ENCODE measurements at places on chromosomes 2 and 18.

GRCh38 chr18:42513441-42513840, 558.4 kb downstream of the PIK3C3 start:
- no peak for DNase-seq

DNA sequence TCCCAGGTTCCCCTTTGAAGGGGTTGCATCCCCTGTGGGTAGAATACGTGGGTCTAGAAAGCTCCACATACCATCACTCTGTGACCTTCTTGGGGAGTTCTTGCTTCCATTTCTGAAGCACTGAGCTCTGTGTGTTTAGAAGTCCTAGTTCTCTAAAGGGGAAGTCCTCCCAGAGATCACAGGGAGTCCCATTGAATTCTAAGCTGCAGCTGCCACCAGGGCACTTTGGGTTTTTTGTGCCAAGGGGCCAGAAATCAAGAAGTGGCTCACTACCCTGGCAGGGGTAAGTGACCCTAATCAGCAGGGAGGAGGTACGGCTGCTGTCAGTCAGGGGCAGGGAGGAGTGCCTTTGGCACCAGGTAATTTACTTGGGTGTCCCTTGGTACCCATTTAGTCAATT, 70.9 kb downstream of the EHD3 start:
- DNase-seq, result no peak

- DNase-seq, result no peak
Measured at GRCh38 chr2:120239488-120240287, 13.0 kb upstream of the RALB start.

GRCh38 chr2:114248648-114249047, 193.8 kb upstream of the DPP10 start:
- no peak for DNase-seq

DNA sequence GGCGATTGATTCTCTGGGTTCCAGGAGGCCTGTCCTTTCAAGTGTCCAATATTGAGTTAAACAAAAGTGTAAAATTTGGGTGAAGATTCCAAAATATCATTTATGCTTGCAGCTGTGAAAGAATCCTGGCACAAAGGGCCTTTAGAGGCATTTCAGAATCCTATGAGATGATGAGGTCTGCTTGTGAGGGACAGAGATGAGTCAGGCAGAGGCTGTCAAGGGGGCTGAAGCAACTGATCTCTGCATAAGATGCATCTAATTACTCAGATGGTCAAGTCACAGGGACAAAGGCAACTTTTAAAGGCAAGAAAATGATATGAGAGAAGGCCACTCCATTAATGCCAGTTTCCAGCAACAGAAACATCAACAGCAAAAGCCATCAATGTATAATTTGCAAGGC, 78.8 kb downstream of the FHOD3 start:
- no peak for DNase-seq

DNA sequence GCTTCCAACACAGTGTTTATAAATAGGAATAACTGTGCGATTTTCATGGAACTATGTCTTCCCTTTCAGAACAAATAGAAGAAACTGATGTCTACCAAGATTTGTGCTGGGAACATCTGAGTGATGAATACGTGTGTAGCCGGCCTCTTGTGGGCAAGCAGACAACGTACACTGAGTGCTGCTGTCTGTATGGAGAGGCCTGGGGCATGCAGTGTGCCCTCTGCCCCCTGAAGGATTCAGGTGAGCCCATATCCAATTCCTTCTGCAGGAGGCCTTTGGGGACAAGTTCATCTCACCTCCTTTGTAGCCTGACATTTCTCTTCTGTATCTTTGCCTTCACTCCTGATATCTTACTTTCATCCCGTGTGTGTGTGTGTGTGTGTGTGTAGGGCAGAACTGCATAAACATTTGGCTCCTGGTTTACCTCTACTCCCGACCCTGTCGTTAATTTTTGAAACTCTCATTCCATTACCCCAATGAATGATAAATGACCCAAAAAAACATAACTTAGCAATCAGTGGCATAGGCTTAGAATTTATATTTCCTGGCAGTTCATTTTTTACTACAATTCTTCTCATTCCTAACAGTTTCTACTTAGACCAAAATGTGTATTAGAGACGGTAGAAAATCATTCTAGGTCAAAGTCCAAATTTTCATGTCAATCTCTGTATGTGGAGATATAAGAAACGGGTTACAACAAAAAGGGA, 111.0 kb upstream of the RASGRP3 start:
- no peak for DNase-seq

GRCh38 chr2:11717623-11718022, 28.8 kb upstream of the LPIN1 start:
- no peak for DNase-seq

DNA sequence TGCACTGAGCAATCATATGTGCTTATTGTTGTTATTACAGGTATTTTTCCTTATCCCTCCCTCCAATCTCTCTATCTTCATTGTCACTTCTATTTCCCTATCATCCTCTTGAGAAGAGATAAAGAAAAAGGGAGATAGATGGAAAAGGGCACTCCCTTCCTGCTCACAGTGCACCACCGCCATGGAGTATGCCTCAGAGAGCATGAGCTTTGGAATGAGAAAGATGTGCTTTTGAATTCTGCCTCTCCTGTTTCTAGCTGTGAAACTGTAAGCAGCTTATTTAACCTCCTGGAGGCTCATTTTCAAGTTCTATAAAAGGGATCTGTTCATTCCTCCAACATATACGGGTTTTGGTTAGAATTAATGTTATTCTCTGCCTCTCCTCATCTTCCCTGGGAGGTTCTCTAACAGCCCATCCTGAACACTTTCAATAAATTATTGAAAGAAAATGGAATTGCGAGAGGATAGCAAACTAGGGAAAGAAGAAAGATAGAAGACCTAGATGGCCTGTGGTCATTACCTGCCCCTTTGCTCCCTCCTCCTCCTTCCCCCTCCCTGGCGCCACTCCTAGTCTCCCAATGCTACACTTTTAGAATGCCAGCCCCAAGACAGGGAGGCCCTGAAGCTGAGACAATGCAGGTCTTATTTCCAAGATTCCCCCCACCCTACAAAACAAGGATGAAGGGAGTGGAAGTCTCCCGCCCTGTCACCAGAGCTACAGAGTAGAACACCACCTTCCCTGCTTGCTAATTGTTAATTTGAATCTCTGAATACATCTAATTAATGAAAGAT, 37.8 kb downstream of the FIGN start:
- no peak for DNase-seq

- no peak for DNase-seq
Measured at GRCh38 chr2:73730810-73731209, 6.3 kb downstream of the TPRKB start.

- no peak for DNase-seq
Measured at GRCh38 chr2:239558661-239559060, 157.8 kb upstream of the HDAC4 start.

DNA sequence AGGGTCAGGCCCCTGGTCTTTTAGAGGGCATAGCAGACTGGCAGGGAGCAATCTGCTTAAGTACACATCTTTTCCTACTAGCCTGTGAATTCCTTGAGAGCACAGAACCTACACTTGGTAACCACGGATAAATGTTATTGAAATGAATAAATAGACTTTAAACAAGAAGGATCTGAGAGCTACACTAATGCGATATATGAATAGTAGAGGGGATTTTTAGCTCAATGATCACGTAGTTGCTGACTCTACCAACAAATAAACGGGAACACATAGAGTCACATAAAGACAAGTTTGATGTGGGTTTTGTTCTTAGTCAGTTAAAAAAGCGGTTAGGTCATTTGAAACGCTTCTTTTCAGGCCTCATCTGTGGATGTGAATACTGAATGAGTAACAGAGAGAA, 290.3 kb upstream of the CCDC68 start:
- DNase-seq, result no peak

- DNase-seq, result no peak
Measured at GRCh38 chr2:224347176-224348051, 54.5 kb downstream of the FAM124B start.

DNA sequence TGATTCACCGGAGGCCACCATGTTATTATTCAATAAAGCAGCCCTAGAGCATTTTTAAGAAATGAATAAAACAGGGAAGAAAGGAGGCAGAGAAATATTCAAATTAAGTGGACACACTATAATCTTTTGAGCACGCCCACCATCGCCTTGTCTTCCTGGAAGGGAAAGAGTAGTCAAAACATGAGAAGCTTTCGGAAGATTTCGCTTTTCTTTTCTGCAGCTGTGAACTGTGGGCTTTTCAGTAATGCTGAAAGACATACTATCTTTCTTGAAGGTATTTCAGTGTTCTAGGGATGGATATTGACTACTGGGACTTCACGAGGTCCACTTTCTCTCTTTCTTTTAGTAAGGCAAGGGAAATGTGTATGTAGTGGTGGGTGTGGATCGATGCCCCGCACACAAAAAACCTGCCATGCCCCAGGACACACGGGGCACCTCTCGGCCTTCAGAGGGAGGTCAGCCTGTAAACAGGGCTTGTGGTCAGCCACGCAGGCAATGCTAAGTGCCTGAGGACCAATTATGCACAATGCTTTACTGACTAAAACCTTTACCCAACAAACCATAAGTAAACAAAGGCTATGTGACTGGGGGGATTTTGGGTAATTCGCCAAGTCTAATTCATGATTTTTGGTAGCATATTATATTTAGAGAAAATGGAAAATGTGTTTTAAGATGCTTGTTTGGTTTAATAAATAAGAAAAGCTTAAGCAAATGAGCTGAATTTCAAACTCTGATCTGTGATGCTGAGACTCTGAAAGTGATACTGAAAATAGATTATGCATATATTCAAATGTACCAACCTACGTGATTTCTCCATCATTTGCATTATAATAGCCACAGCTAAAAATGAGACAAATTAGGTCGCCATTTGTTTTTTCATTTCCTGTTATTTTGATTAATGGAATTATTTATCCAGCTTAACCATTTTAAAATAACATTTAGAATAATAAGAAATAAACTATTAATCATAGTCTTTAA, 130.5 kb downstream of the ZNF516 start:
- DNase-seq, result no peak

DNA sequence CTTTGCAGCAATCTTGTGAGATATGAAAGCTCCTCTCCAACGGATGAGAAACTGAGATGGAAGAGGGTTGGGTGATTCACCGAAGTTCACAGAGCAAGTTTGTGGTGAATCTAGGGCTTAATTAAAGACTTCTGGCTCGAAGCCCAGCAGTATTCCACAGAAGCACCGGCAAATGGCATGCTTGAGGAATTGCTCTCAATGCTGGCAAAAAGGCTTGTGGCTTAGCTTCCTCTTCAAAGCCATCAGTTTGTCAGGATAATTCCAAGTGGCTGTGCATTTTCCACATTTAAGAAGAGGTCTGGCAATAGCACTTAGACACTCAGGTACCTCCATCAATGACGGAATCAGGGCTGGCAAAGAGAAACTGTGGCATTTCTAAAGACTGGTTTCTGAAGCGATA, 98.7 kb upstream of the SLC66A3 start:
- no peak for DNase-seq

DNA sequence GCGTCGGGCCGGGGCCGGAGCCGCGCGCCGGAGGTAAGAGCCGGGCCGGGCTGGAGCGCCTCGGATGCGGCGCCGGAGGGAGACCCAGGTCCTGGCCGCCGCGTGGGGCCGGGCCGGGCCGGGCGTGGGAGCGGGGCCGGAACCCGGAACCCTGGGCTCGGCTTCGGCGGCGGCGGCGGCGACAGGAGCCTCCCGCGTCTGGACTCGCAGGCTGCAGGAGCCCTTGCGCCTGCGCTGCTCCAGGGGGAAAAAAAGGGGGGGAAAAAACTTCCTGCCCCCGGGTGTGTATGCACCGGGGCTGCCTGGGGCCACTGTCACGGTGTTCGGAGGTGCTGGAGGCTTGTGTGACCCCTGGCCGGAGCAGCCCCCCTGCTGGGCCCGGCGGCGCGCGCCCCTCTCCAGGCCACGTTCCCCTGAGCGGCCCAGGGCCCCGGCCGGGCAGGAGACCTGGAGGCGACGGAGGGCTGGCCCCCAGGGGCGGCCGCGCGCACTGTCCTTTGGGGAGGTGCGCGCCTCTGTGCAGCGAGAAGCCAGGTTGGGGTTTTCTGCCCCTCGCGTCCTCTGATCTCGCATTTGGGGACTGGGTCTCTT, 864 bp downstream of the KLHL29 start:
- no peak for DNase-seq

GRCh38 chr18:35051641-35052377, 10.6 kb downstream of the MAPRE2 start:
- DNase-seq, result no peak

- DNase-seq, result no peak
Measured at GRCh38 chr18:58390399-58390798, 238.5 kb downstream of the ALPK2 start.

GRCh38 chr2:103860016-103860415, 993.9 kb upstream of the POU3F3 start:
- no peak for DNase-seq

- DNase-seq, result no peak
Measured at GRCh38 chr2:40200366-40200915, 251.4 kb downstream of the SLC8A1 start.

GRCh38 chr2:175557810-175558377, 376.4 kb upstream of the ATP5MC3 start:
- no peak for DNase-seq

- peak; percentile 35 for DNase-seq
Measured at GRCh38 chr2:193584522-193584938, 1389.8 kb upstream of the TMEFF2 start.

DNA sequence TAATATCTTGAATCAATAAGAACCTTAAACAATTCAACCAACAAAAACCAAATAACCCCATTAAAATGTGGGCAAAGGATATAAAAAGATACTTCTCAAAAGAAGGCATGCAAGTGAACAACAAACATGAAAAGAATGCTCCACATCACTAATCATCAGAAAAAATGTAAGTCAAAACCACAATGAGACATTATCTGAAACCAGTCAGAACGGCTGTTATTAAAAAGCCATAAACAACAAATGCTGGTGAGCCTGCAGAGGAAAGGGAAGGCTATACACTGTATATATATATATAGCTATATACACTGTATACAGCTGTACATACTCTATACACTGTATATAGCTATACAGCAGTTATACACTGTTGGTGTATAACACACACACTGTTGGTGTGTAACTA, 47.8 kb upstream of the GALNT13 start:
- no peak for DNase-seq

DNA sequence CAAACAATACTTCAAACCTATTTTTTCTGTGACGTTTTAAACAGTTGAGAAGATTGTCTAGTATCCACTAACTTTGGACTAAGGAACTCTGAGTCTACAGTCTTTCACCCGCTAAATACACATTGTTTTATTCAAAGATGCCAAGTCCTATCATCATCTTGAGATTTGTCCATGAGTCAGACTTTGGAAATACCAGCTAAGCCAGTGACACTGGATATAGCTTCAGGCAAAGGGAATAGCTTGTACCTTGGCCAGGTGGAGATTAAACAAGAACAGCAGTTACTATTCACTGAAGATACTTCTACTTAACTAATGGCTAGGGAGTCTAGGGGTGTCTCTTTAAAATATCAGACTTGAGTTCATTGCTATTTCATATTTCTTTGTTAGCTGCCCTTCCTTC, 137.5 kb downstream of the COMMD1 start:
- no peak for DNase-seq

- no peak for DNase-seq
Measured at GRCh38 chr2:26491563-26492167, 13.7 kb upstream of the OTOF start.

- no peak for DNase-seq
Measured at GRCh38 chr18:78754311-78755043, 225.1 kb upstream of the SALL3 start.

- DNase-seq, result no peak
Measured at GRCh38 chr2:111716905-111717775, 166.9 kb downstream of the ANAPC1 start.

Measured in iPS DF 6.9 (cell line).